Lower leg skin (tissue), 4 donors: ENCODE measurements at places on chromosomes 4 and X. TPM values are rescaled to one million over a fixed set of nuclear protein-coding genes. Genes with fewer than 3 reads are reported as not detected.

PDZD4 gene
- 5.0 TPM for total RNA-seq

- peak; percentile 78 for DNase-seq
Measured at GRCh38 chr4:7941965-7942496, 2.4 kb upstream of the AFAP1 start.

DNA sequence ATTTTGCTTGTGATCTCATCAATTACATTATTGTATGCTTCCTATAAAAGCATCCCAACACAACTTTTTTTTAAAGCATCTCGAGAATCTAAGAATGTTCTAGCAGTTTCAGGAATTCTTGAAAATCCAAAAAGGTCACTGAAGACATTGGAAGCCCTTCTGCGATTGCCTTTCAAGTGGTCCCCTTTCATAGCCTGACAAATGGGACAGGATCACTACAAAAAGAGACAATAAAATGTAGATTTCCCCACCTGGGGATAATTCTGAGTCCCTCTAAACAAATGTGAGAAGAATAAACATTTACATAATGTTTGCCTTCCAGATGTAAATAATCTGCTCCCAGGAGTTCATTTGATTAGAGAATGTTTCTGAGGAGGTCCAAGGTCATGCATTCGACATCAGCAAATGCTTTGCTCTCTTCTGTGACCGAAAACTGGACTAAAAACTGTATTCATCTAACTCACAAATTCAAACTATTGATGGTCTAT lies 116.0 kb downstream of the COL25A1 start:
- no peak for DNase-seq

- no peak for DNase-seq
Measured at GRCh38 chr4:99634742-99635360, 22.8 kb downstream of the C4orf54 start.

GRCh38 chr4:78592088-78592783 lies 40.7 kb downstream of the ANXA3 start:
- DNase-seq: no peak

- DNase-seq: no peak
Measured at GRCh38 chr4:65918872-65919271, 248.6 kb upstream of the EPHA5 start.

TIMM17B gene
- total RNA-seq: 43.3 TPM

DNA sequence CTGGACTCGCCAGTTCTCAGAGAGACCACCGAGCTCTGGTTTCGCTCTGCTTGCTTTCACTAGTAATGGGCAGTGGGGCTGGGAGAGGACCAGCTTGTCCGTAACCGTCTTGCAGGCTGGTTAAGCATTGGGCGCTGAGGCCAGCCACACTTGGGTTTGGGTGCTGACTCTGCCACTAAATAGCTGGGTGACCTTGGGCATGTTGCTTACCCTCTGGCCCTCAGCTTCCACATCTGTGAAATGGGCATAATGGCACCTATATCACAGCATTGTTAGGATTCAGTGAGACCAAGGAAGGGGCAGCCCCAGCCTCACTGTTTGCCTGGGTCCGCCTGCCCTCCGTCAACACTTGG lies 43.5 kb downstream of the EVC start:
- no peak for DNase-seq

CT55 gene
- total RNA-seq: not detected

PTTG2 gene
- not detected for total RNA-seq

DNA sequence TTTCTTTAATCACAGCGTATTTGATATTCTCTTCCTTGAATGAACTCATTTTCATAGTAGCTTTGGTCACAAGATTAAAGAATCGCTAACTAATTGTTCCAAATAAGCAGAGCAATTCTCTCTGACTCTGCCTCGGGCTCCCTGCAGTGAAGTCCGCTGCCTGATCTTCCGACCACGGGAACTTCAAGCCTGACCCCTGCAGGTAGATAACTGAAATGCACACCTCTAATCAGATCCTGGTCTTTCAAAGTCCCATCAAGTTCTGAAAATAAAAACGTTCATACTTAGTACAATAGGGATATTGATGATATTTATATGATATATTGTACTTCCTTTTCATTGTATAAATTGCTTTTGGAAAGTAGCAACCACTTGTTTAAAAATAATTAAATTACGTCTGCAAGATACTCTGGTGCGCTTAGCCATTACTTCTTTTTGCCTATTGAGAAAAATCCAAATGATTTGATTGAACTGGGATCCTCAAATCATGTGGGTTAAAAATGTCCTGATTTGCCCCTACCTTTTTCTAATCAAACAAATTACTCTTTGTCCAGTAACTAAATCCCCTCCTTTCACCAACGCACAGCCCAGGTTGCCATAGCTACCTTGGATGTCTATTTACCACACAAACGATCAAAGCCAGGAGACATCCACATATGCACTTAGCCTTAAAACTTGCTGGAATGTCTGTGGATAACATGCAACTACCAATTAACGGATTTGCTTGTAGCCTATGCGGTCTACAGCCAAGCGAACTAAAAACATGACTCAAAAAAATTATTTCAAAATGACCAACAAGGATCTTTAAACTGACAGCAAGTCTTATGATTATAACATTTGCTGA lies 4.2 kb downstream of the MID1 start:
- DNase-seq: peak; percentile 19

POLA1 gene
- total RNA-seq: 7.1 TPM

- DNase-seq: no peak
Measured at GRCh38 chr4:10589321-10589720, 95.2 kb downstream of the CLNK start.

DNA sequence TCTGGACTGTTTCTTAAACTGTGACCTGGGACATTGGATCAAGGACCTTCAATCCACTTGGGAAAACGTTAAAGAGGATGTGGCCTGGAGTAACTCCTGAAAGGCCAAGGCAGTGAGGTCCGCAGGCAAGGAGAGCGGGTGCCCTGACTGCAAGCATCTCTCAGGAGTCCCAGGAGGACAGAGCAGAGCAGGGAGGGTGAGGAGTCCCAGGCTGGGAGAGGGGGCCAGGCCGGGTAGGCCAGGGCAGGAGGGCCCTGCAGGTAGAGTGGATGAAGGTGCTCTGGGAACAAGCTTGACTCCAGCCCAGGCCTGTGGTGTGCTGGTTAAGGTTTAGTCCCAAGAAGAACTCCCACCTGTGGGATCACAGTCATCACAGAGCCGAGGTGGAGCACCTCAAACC lies 13.8 kb downstream of the PNMA6E start:
- peak; percentile 73 for DNase-seq

DNA sequence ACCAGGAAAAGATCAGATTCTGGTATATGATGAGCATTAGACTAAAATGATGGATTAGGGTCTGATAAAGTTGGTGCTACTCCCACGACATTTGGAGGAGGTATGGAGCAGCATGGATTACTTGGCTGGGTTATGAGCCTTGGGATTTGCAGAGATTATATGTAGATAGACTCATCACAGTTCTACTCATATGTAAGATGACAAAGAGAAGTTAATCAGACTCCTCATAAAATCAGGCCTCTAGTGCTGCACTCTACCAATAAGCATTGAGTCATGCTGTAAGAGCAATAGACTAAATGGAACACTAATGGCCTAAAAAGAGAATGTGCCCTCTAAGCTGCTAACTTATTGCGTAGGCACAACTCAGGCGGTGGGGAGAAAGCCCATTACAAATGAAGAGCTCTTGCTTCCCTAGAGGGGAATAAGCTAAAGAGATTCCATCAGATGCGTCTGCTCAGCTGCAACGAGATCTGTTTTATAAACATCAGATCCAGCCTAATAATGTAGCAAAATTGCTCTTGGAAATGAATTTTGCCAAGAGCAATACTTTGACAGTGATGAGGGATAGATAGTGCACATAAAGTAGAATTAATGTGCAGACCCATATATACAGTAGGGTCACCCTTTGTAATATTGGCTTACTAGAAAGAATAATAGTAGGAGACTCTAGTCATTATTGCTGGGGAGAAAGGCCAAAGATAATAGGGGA lies 17.5 kb downstream of the LIAS start:
- DNase-seq: no peak

- no peak for DNase-seq
Measured at GRCh38 chrX:116756958-116757357, 294.2 kb upstream of the CT83 start.

DNA sequence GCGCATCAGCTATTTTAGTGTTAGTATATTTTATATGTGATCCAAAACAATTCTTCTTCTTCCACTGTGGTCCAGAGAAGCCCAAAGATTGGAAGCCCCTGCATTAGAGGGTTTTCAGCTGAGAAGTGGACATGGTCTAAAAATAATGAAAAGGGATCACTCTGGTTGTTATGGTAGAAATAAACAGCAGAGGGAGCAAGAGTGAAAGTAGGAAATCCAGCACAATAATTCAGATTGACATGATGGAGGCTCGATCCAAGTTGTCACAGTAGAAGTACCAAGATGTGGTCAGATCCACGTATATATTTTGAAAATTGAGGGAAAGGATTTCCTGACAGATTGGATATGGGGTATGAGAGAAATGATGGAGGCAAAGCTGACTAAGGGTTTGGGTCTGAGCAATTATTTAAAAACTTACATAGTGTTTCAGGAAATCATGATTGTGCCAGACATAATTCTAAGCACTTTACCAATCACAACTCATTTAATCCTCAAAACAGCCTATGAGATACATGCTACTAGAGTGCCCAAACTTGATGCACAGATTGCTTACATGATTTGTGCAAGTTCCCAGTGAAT lies 17.0 kb upstream of the TMEM144 start:
- DNase-seq: no peak

GRCh38 chr4:176775338-176775737 lies 17.4 kb downstream of the VEGFC start:
- DNase-seq: no peak

GRCh38 chrX:7330971-7331746 lies 183.2 kb upstream of the PUDP start:
- no peak for DNase-seq

DNA sequence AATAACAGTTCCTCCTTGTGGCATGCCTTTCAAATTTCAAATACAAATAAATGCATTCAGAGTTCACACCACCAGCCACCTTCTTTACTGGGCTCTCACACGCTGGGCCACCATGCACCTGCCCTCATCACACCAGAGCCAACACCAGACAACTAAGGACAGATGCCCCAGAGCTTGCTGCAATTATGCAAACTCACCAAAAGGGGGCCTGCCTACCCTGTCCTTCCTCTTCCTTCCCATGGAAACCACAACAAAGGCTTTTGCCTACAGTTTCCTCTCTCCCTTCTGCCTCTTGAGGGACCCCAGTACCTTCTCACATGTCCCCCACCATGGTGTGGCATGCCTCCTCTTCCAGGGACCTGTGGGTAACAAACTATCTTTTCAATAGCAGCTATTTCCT lies 1333.9 kb upstream of the TENM3 start:
- DNase-seq: no peak

GRCh38 chrX:11944501-11944900 lies 186.5 kb downstream of the MSL3 start:
- DNase-seq: no peak

KLHL4 gene
- total RNA-seq: not detected

- DNase-seq: no peak
Measured at GRCh38 chrX:13151828-13152517, 107.6 kb upstream of the FAM9C start.

DNA sequence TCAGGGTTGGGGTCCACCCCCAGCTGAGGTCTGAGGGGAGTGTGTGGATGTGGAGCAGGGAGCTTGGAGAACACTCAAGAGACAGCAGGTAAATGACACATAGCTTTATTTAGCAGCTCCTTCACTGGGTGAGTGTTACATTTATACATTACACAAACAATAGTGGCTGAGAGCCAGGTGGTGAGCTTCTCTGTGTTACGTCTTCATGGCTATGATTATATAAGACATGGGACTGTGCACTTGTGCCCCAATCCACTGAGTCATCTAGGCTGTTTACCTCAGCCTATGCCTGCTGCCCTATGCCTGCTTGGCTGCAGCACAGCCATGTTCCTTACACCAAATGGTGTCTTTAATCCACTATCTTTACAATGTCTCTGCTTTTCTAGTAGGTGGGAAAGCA lies 459.6 kb downstream of the AFF2 start:
- no peak for DNase-seq

DNA sequence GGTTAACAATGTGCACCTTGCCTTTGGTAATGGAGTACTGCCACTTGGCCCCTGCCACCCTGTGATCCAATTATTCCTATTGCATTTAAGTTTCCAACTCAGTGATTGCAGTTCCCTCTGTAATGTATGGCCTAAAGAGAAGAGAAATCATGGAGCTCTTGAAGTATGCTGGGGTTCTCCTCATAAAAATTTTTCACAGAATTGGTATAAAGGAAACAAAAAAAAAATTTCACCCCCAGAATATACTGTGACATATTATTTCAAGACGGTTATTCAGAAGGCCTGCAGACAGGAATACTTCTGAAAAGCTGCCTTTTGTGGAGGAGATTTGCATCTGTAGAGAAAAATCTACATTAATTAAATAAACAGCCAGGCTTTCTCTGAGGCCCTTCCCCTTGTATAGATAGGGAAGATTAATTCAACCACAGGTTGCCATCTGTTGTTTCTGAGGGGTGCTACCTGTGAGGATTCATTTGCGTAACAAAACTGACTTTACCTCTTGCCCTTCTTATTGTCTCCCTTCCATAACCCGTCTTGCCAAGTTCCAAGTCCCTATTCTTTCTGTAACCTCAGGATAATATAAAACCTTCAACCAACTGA lies 94.8 kb upstream of the LANCL3 start:
- no peak for DNase-seq

GRCh38 chrX:153245288-153245731 lies 66.2 kb downstream of the MAGEA1 start:
- no peak for DNase-seq

RBMXL3 gene
- not detected for total RNA-seq

DNA sequence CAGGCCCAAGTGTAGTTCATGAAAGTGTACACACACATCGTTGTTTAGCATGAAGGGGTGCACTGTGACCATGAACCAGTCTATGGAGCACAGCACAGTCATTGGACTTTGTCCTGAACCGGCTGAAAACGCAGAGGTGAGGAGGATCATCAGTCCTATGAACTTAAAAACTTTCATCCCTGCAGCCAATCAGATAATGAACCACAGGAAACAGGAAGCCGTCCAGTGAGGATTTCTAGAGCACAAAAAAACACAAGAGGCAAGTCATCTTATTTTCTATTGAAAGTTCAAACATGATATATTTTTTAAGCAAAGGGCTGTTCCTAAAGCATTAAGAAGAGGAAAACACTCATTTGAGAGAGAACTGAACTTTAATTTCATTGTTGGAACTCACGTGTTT lies 91.8 kb downstream of the PLAC1 start:
- DNase-seq: no peak

ATP1B4 gene
- total RNA-seq: not detected

TEC gene
- 10.4 TPM for total RNA-seq

GRCh38 chr4:85787133-85787532 lies 312.2 kb downstream of the ARHGAP24 start:
- no peak for DNase-seq

- DNase-seq: no peak
Measured at GRCh38 chrX:3378156-3378555, 31.7 kb upstream of the MXRA5 start.

DNA sequence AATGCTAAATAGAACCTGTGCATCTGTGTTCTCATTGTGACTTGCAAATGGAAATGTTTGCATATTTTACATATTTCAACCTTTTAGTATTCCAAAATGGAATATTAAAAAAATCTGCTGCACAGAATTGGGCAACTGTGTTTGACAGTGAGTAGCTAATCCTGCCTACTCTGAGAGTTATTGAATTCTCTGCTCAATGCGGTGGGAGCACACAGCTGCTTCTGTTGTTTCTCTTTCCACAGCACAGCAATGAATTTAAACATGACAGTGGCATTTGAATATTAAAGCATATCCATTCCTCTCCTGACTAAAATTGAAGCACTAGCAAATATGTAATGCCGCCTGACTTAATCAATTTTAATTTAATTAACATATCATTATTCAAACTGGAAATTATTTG lies 366.6 kb downstream of the GASK1B start:
- DNase-seq: no peak

- peak; percentile 87 for DNase-seq
Measured at GRCh38 chr4:80072744-80073472, at the start of gene ANTXR2. TSS of gene ANTXR2 (minus strand) at chr4:80073229. CDS start at chr4:80072560, 669 bp downstream.

GPR119 gene
- total RNA-seq: not detected
